Neural progenitor cell (in vitro differentiated cells): ENCODE measurements at places on chromosomes 6 and 20. TPM values are rescaled to one million over a fixed set of nuclear protein-coding genes. Genes with fewer than 3 reads are reported as not detected.

DNA sequence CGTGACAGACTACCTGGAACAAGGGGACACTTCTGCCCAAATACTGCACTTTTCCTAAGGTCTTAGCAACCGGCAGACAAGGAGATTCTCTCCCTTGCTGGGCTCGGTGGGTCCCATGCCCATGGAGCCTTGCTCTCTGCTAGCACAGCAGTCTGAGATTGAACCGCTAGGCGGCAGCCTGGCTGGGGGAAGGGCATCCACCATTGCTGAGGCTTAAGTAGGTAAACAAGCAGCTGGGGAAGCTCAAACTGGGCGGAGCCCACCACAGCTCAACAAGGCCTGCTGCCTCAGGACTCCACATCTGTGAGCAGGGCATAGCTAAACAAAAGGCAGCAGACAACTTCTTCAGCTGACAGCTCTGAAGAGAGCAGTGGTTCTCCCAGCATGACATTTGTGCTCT is 87.8 kb upstream of the ASCC3 start:
- H3K27me3 ChIP-seq = no peaks in the 10 kb centered on the region
- peak; percentile 44 for DNase-seq
- H3K27ac ChIP-seq = no peak overlapping the region
- no peak overlapping the region for H3K4me3 ChIP-seq
- no peaks in the 10 kb centered on the region for H3K4me1 ChIP-seq

Gene TRIM39
- 11.0 and 21.2 TPM in 2 replicates for total RNA-seq

DNA sequence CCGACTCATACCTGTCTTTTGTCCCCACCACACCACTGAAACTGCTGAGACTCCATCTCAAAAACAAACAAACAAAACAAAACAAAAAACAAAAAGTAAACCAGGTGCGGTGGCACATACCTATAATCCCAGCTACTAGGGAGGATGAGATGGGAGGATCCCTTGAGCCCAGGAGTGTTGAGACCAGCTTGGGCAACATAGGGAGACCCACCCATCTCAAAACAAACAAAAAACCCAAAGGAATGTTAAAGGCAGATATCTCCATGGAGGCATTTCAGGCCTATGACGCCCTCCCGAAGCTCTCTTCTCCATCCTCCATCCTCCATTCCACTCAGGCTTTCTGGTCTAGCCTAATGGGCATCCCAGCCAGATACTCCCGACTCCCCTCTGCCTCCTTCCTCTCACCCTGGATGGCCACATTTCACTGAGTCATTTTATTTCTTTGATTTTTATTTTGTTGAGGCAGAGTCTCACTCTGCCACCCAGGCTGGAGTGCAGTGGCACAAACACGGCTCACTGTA is 3.2 kb upstream of the SLC4A11 start:
- peaks cover 7% of the 10 kb centered on the region for H3K4me1 ChIP-seq
- no peak for DNase-seq
- no peak overlapping the region for H3K4me3 ChIP-seq
- no peak overlapping the region for H3K27ac ChIP-seq
- H3K27me3 ChIP-seq = peaks cover 61% of the 10 kb centered on the region

GRCh38 chr20:42945234-42945994 is 244.3 kb downstream of the PTPRT start:
- no peaks in the 10 kb centered on the region for H3K36me3 ChIP-seq
- no peak overlapping the region for H3K4me3 ChIP-seq
- H3K27me3 ChIP-seq = no peaks in the 10 kb centered on the region

- peak; percentile 85 for DNase-seq
- peaks cover 10% of the 10 kb centered on the region for H3K4me1 ChIP-seq
- H3K4me3 ChIP-seq = no peak overlapping the region
- no peaks in the 10 kb centered on the region for H3K36me3 ChIP-seq
Observed at GRCh38 chr20:63475209-63475608, 2.8 kb upstream of the KCNQ2 start.

DNA sequence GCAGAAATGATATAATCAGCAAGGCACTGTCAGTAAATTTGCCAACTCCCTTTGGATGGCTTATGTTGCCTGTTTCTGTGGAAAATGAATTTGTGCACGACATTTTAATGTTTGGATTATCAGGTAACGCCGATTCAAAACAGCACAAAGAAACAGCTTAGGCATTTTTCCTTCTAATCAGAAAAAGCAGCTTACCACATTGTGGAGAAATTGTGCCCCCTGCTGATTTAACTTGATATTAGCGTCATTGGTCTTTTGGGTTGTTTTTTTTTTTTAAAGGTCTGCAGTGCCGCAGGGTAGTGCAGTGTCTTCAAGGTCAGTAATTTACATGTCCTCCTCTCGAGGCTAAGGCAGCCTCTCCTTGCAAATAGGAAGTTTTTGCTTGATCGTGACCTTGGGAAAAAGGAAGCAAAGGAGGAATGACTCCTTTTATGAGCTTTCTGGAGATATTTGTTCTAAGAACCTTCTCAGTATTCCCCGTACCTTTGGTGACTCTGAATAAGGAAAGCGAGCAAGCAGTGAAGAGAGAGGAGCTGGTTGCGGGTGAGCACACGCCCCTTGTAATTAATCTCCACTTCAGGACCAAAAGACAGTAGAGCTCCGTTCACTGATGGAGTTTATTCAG is 79.1 kb downstream of the ELOVL4 start:
- peaks cover 12% of the 10 kb centered on the region for H3K4me1 ChIP-seq
- H3K4me3 ChIP-seq = no peak overlapping the region
- H3K27ac ChIP-seq = no peak overlapping the region
- peaks cover 7% of the 10 kb centered on the region for H3K27me3 ChIP-seq
- no peaks in the 10 kb centered on the region for H3K36me3 ChIP-seq

GRCh38 chr20:44810061-44810390 is 320 bp downstream of the RIMS4 start:
- peaks cover 76% of the 10 kb centered on the region for H3K27me3 ChIP-seq
- H3K4me1 ChIP-seq = peaks cover 13% of the 10 kb centered on the region
- DNase-seq = no peak
- peak overlapping the region; percentile 57 for H3K4me3 ChIP-seq
- H3K27ac ChIP-seq = no peak overlapping the region

- H3K4me1 ChIP-seq = no peaks in the 10 kb centered on the region
- no peak for DNase-seq
- H3K27me3 ChIP-seq = no peaks in the 10 kb centered on the region
- no peak overlapping the region for H3K4me3 ChIP-seq
- no peaks in the 10 kb centered on the region for H3K36me3 ChIP-seq
Observed at GRCh38 chr6:26347699-26348098, 17.3 kb upstream of the BTN3A2 start.

GRCh38 chr20:20003031-20003954 is 13.9 kb upstream of the NAA20 start:
- H3K27me3 ChIP-seq = no peaks in the 10 kb centered on the region
- no peaks in the 10 kb centered on the region for H3K4me1 ChIP-seq
- no peaks in the 10 kb centered on the region for H3K36me3 ChIP-seq
- no peak overlapping the region for H3K4me3 ChIP-seq
- no peak for DNase-seq

DNA sequence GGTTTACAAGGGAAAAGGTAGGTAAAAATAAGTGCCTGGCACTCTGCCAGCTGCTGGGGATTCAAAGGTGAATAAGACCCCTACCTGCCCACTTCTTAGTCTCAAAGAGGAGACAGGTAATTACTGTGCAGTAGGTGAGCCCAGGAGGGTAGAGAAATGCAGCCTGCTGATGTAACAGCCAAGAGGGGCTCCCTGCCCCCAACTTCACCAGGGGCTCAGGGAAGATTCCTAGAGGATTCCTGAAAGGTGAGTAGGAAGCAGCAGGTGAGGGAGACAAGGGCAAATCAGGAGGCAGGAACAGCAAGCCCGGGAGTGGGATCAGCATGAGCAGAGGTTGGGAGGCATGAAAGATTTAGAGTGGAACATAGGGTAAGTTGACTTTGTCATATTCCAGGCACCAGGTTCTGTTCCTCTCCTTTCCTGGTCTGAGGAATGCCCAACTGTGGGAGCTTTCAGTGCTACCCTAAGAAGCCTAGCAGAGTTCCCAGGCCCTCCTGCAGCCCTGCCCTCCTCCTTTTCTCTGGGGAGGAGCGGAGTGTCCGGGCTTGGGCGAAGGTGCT is 258.1 kb downstream of the LRFN2 start:
- H3K27ac ChIP-seq = no peak overlapping the region
- H3K4me3 ChIP-seq = no peak overlapping the region
- no peaks in the 10 kb centered on the region for H3K27me3 ChIP-seq
- no peak for DNase-seq
- H3K4me1 ChIP-seq = peaks cover 17% of the 10 kb centered on the region
- H3K36me3 ChIP-seq = no peaks in the 10 kb centered on the region

Gene BPI
- total RNA-seq = not detected in 2 replicates

Gene CD109
- total RNA-seq = 1.2 and 1.3 TPM in 2 replicates

GRCh38 chr20:47610945-47611250 is 109.2 kb downstream of the NCOA3 start:
- no peak overlapping the region for H3K4me3 ChIP-seq
- no peak overlapping the region for H3K27ac ChIP-seq
- H3K36me3 ChIP-seq = no peaks in the 10 kb centered on the region
- no peaks in the 10 kb centered on the region for H3K4me1 ChIP-seq
- DNase-seq = no peak
- H3K27me3 ChIP-seq = no peaks in the 10 kb centered on the region

Gene C6orf15
- not detected in 2 replicates for total RNA-seq

DNA sequence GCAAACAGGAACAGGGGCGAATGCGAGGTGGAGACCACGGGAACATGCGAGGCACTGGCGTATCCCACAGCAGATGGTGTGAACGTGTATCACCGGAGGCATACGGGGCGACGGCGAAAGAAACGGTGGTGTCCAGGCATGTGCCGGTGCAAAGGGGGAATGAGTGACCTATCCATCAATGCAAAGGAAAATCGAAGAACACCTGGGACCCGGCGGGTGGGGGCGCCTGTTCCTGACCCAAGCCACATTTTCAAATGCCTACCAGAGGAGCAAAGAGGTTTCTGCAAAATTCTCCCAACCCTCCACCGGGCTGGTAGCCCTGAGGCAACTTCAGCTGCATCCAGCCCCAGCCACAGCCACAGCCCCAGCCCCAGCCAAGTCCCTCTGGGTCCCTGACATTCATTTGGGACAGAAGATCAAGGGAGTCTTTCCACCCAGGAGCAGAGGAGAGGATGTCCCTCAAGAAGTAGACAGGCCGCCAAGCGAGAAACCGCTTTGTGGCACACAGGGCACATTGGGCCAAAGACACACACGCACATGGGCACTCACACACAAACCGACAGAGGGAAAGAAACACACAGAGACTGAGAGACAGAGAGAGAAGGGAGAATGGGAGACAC is 164.0 kb upstream of the ZNF337 start:
- no peak overlapping the region for H3K27ac ChIP-seq
- H3K36me3 ChIP-seq = no peaks in the 10 kb centered on the region
- H3K27me3 ChIP-seq = peaks cover 96% of the 10 kb centered on the region

- H3K36me3 ChIP-seq = no peaks in the 10 kb centered on the region
- no peak overlapping the region for H3K4me3 ChIP-seq
- no peaks in the 10 kb centered on the region for H3K4me1 ChIP-seq
- no peak for DNase-seq
- H3K27me3 ChIP-seq = no peaks in the 10 kb centered on the region
Observed at GRCh38 chr6:14713008-14713960, 532.6 kb upstream of the JARID2 start.

DNA sequence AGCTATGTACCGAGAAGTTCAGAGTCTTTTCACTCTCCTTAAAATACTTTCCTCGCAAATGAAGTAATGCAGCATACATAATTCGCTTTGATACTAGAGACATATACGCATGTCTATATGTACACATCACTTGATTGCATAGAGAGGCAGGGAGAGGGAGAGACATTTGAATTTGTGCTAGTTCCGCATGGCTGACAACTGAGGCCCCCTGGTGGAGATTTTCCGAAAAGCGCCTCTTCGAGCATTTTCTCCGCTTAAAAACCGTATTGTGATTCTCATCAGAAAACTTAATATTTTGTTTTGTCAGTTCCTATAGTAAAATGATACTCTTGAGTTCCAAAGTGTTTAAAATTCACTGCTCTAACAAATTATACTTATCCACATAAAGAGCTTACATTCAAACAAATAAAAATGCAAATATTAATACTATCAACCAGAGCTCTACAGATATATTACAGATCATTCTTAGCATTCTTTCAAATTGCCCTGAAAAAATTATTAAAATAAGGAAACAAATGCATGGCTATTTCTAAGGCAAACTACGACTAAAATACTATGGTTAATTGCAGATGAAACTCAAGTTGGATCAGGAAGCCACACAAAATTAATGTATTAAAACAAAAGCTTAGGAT is 637 bp downstream of the MYLK4 start:
- no peak overlapping the region for H3K27ac ChIP-seq
- DNase-seq = peak; percentile 68
- peaks cover 34% of the 10 kb centered on the region for H3K4me1 ChIP-seq
- no peaks in the 10 kb centered on the region for H3K36me3 ChIP-seq

Gene GTSF1L
- not detected in 2 replicates for total RNA-seq

Gene MEI4
- 1.0 TPM in 2 replicates for total RNA-seq

GRCh38 chr6:47209632-47210031 is 100.1 kb downstream of the TNFRSF21 start:
- no peaks in the 10 kb centered on the region for H3K27me3 ChIP-seq
- no peaks in the 10 kb centered on the region for H3K4me1 ChIP-seq
- H3K4me3 ChIP-seq = no peak overlapping the region
- H3K27ac ChIP-seq = no peak overlapping the region

DNA sequence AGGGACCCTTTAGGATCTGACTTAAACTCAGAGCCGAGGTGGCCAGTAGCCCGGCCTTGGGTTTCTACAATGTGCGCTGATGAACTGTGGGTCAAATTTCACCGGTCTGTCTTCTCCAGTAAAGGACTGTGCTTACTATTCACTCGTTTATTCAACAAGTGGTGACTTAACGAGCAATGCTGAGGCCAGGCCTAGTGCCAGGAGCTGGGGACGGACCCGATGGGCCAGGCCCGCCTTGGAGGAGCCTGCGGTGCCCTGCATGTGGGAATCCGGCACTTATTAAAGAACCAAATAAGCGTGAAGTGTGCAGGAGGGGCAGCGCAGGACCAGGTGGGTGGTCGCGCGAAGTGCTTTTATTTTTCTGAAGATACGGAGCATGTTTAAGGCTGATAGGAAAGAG is 24.0 kb downstream of the CTCFL start:
- H3K4me1 ChIP-seq = peaks cover 39% of the 10 kb centered on the region
- peaks cover 11% of the 10 kb centered on the region for H3K27me3 ChIP-seq
- peak overlapping the region; percentile 2 for H3K27ac ChIP-seq

Gene CCM2L
- total RNA-seq = 0.75 and 3.9 TPM in 2 replicates

- H3K27me3 ChIP-seq = no peaks in the 10 kb centered on the region
- no peak overlapping the region for H3K27ac ChIP-seq
- no peak overlapping the region for H3K4me3 ChIP-seq
- H3K36me3 ChIP-seq = no peaks in the 10 kb centered on the region
- no peaks in the 10 kb centered on the region for H3K4me1 ChIP-seq
Observed at GRCh38 chr6:146312608-146313007, 231.0 kb upstream of the RAB32 start.

Gene LY6G6D
- 0.90 TPM in 1 of 2 replicates, not detected in the other for total RNA-seq

GRCh38 chr20:58839474-58839874 is 11.2 kb downstream of the GNAS-AS1 start:
- H3K27ac ChIP-seq = no peak overlapping the region
- peak overlapping the region; percentile 49 for H3K4me3 ChIP-seq
- H3K27me3 ChIP-seq = peaks cover 57% of the 10 kb centered on the region
- peak; percentile 77 for DNase-seq

- no peak overlapping the region for H3K4me3 ChIP-seq
- H3K4me1 ChIP-seq = no peaks in the 10 kb centered on the region
- peaks cover 9% of the 10 kb centered on the region for H3K36me3 ChIP-seq
Observed at GRCh38 chr6:28323813-28324424, 12.0 kb downstream of the ZSCAN31 start.

- no peaks in the 10 kb centered on the region for H3K36me3 ChIP-seq
- H3K27ac ChIP-seq = no peak overlapping the region
- H3K4me1 ChIP-seq = peaks cover 46% of the 10 kb centered on the region
- H3K27me3 ChIP-seq = no peaks in the 10 kb centered on the region
- H3K4me3 ChIP-seq = peak overlapping the region; percentile 42
Observed at GRCh38 chr20:53918949-53919361, 151.4 kb downstream of the BCAS1 start.

Gene FAM83C
- not detected in 2 replicates for total RNA-seq

Gene REPS1
- 86.1 and 97.5 TPM in 2 replicates for total RNA-seq
